ENCODE measurements at places on chromosomes 4 and X.

GRCh38 chr4:113837397-113837796 lies 75.9 kb upstream of the CAMK2D start:
- no peak for DNase-seq

DNA sequence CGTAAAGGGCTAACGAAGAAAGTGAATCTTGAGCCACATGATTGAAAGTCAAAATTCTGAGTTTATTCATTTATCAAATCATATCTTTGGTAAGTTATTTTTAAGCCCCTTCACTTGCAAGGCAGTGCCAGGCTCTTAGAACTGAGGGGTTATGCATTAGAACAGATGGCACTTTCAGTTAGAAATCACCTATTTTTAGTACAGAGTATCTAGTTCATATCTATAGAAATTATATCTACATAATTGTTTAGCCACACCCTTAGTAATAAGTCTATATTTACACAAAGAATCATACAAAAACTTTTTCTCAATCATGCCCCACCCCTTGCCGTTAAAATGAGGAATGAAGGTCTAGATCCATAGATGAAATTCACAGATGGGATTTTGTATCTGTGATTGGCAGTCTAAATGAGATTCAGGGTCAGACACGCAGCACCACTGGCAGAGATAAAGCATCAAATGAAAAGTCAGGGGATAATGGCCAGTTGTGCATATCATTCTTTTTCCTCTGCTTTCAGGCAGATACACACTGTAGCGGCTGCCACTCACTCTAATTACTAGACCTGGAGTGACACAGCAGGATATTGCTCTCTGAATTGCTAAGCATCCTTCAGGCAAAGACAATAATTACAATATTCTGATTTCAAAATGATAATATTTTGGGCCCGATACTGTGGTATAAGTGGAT lies 440.5 kb downstream of the MAPK10 start:
- no peak for DNase-seq

DNA sequence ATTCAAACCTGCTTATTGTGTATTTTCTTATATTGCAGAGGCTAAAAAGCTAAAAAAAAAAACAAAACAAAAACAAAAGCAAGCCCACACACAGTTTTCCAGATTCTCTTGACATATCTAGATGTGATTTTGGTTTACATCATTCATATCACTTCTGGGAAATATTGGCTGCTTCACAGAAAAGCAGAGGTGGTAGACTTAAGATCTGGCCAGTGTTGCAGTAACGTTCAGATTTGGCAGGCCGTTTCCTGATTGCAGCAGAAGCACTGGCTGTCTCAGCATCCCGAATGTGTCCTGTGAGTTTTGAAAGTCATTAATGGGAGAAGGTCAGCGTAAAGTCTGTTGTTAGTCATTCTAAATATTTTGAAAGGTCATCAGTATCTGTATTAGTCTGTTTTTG lies 2062.0 kb downstream of the ARAP2 start:
- no peak for DNase-seq

DNA sequence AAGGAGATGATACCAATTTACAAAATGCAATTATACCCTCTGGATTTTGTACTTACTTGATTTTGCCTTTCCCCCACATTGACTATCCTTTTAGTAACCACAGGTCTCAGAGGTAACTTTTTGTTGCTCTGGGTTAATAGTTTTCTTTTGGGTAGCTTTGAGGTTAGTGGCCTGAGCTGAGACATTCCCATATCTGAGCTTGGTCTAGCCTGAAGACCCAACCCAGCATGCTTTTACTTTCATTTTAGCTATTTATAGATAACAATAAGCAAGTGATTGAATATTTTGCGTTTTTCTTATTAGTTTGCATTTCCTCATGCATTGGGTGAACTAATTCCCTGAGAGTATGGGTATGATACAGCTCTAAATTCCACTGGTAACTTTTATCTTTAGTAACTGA lies 11.8 kb downstream of the HTN1 start:
- DNase-seq, result no peak

DNA sequence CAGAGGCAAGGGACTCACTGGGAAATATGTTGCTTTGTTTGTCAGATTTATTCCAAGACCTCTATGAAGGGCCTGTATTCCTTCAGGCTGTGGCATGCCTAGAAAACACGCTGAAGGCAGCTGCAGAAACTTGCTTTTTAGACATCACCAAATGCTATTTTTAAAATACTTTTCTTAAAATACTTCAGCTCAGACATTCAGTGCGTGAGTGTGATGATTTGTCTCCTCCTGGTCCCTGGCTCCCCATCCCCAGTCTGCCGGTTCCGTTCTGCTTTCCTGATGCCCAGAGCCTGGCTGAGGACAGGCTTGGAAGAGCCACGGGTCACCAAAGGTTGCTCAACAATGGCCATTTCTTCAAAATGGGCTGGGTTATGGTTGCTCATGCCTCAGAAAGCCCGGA lies 55.0 kb downstream of the PSAPL1 start:
- no peak for DNase-seq

DNA sequence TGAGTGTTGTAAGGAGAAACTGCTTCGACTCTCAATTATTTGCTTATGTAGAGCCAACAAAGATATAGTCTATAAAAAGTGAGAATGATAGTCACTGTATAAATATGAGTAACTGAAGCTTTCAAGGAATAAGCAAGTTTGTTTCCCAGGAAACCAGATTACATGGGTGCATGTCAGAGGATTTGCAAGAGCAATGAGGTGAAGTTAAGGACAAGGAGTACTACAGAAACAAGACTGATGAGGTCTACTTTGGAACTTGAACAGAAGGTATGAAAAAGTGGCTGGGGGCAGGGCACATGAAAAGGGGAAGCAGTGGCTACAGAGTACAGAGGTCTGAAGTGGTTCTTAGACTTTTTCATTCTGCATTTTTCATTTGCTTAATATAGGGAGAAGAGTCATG lies 321.0 kb upstream of the CXXC4 start:
- no peak for DNase-seq

DNA sequence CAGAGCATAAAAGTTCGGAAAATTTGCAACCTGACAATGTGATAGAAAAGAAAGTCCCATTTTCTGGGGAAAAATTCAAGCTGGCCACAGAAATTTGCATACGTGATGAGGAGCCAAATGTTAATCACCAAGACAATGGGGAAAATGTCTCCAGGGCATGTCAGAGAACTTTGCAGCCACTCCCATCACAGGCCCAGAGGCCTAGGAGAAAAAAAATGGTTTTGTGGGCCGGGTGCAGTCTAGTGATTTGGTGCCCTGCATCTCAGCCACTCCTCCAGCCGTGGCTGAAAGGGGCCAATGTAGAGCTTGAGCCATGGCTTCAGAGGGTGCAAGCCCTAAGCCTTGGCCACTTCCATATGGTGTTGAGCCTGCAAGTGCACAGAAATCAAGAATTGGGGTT lies 71.2 kb downstream of the CHRNA9 start:
- DNase-seq, result no peak

DNA sequence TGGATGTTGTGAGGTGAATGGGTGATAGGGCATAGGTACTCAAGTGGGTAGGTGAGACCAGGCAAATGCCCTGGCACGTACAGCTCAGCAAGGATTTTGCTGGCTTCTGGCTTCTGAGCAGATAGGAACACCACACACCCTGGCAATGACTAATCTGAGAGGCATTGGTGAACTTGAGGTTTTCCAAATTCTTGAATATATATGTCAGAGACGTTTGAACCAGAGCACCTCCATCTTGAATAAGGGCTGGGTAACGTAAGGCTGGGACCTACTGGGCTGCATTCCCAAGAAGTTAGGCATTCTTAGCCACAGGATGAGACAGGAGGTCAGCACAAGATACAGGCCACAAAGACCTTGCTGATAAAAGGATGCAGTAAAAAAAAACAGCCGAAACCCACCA lies 204.5 kb downstream of the NLGN4X start:
- no peak for DNase-seq

DNA sequence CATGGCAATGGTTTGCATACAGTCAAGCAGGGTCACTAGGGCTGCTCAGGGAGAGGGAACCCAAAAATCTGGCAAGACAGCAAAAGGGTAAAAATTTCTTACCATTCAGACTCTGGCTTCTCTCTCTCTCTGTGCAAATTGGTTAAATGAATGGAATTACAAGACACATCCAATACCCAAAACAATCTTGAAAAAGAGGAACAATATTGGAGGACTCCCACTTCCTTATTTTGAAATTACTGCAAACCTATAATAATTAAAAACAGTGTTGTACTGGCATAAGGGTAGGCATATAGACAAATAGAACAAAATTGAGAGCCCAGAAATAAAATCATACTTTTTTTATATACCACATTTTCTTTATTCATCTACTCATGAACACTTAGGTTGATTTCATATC lies 24.1 kb downstream of the ETDA start:
- DNase-seq, result no peak

GRCh38 chrX:25181775-25182174 lies 166.0 kb upstream of the ARX start:
- no peak for DNase-seq

- DNase-seq, result no peak
Observed at GRCh38 chr4:125750399-125750798, 435.6 kb downstream of the FAT4 start.

- DNase-seq, result no peak
Observed at GRCh38 chr4:15007201-15007600, 4.9 kb downstream of the CPEB2 start.

DNA sequence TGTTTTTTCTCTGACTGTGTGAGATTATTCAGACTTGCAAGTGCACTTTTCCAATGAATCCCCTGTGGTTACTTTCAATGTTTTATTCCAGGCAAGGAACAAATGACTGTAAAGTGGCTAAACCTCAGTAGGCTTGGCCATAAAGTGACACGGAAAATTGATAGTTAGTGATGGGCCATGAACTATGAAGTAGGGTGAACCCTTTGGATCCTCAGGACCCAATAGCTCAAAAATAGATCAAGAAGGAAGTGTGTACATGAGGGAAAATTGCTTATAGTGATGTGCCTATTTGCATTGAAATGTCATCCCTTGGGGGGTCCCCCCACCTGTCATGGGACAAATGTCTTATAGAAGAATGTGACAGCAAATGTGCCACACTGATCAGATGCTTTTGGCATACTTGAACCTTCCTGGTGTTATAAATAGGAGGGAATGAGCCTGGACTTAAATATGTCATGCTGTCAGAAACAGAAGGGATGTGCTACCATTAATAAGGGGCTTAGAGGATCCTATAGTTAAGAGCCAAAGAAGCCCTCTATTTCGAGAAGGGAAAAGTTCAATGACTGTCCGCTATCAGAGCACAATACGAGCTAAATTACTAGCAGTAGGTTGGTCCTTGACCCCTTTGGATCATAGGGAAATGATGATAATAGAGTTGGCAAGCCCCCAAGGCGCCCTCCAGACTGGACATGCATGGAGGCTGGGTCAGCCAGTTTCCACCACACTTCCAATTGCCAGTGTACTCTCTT lies 30.3 kb downstream of the SLC16A2 start:
- no peak for DNase-seq

- no peak for DNase-seq
Observed at GRCh38 chr4:91325495-91325894, 978.3 kb upstream of the GRID2 start.

DNA sequence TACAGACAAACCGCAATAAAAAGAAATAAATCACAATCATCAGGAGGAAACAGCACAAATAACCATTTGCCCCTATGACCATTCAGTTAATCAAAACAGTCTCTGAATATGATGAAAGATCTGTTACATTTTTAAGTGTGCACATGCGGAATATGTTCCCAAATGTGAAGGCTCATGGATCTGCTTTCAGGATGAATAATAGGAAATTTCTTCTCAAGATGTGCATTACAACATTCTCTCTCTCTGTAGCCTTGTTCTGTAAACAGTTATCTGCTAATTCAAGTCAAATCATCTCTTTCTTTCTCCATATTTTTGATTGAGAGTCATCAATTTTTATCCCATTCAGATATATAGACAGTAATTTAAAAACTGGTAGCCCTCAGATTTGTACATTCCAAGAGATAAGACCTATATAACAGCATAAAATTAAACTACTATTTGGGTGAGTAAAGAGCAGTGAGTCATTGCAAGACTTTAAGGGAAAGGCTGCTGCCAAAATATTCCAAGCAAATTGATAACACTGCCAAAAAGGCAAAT lies 433.9 kb upstream of the ATOH1 start:
- DNase-seq, result no peak

DNA sequence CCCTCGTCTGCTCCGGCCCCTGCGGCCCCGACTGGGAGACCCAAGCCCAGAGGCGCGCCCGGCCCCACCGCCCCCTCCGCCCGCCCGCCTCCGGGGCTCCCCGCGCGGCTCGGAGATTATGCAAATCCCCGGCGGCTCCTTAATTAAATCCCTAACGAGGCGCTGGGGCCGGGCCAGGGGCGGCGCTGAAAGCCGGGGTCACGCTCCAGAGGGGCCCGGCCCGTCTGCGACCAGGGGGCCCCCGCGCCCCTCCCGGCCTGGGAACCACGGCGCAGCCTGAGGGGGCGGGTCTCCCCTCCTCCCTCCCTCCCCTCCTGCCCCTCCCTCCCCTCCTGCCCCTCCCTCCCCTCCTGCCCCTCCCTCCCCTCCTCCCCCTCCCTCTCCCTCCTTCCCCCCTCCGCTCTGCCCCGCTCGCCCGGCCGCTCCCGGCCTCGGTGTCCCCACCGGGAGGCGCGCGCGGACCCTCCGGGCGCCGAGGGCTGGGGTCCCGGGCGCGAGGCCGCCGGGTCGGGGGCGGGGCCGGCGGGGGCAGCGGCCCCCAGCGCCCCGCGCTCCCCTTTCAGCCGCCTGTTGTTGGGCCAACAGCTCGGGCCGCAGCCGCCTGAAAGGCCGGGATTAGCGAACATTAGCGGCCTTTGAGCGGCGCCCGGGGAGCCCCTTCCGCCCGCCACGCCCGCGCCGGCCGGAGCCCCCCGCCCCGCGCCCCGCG lies 25.9 kb upstream of the FGFR3 start:
- DNase-seq, result no peak

DNA sequence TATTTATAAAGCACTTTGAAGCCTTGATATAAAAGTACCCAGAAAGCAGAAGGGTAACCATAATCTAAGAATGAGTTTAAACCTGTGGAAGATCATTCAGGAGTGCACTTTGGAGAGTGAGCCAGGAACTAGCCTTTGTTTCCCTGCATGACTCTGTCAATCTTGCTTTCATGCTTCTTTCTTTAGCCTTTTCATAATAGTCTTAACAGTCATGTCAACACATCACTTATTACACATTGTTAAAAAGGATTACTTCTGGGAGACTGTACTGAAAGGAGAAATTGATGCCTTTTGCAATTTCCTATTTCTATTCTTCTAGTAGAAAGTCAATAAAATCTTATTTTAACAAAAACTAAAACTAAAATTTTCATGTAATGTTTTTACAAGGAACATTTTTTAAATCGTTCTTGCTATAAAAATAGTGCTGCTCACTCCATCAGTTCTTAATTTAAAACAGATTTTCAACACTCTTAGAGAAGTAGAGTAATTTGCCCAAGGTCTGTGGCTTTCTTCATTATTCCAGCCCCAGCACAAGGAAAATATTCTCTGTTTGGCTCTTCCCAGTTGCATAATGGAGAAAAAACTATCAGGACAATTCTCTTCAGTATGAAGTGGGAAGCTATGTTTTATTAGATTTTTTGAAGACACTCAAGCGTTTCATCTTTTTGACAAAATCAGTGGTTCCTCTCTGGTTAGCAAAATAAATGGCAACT lies 35.4 kb upstream of the SPP1 start:
- no peak for DNase-seq

- no peak for DNase-seq
Observed at GRCh38 chr4:788636-789297, 37.2 kb downstream of the CPLX1 start.

- DNase-seq, result no peak
Observed at GRCh38 chr4:80182237-80182866, 15.0 kb upstream of the PRDM8 start.

- DNase-seq, result no peak
Observed at GRCh38 chr4:138450546-138451275, 208.6 kb upstream of the SLC7A11 start.

GRCh38 chr4:1060621-1061020 lies 49.2 kb downstream of the FGFRL1 start:
- no peak for DNase-seq
